ENCODE measurements at places on chromosomes 16 and 17.

DNA sequence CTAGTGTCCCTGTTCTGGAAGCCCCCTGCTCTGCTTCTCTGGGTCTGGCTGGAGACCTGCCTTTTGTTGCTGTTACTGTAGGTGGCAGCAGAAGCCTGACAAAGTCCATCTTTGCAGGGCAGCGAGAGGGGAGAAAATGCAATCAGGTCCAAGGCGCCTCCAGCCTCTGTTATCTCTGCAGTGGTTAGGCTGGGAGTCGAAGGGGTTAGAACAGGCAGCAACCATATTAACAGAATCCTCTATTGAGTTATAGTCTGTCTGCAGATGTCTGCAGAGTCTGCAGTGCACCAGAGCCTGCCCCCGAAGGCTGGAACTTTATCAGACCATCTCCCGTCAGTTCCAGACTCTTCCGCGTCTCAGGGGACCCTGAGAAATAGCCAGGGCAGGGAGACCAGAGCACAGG, 404.9 kb upstream of the EEF2KMT start:
- no peak overlapping the region for H3K27ac ChIP-seq
- H3K36me3 ChIP-seq, result no peaks in the 10 kb centered on the region
- H3K27me3 ChIP-seq, result no peaks in the 10 kb centered on the region
- H3K4me1 ChIP-seq, result no peaks in the 10 kb centered on the region
- H3K4me3 ChIP-seq, result no peak overlapping the region

- no peaks in the 10 kb centered on the region for H3K36me3 ChIP-seq
- H3K4me3 ChIP-seq, result peak overlapping the region; percentile 88
- H3K27me3 ChIP-seq, result no peaks in the 10 kb centered on the region
- peaks cover 20% of the 10 kb centered on the region for H3K4me1 ChIP-seq
- H3K27ac ChIP-seq, result peak overlapping the region; percentile 67
Measured at GRCh38 chr17:21253646-21254441, 634 bp upstream of the NATD1 start.

DNA sequence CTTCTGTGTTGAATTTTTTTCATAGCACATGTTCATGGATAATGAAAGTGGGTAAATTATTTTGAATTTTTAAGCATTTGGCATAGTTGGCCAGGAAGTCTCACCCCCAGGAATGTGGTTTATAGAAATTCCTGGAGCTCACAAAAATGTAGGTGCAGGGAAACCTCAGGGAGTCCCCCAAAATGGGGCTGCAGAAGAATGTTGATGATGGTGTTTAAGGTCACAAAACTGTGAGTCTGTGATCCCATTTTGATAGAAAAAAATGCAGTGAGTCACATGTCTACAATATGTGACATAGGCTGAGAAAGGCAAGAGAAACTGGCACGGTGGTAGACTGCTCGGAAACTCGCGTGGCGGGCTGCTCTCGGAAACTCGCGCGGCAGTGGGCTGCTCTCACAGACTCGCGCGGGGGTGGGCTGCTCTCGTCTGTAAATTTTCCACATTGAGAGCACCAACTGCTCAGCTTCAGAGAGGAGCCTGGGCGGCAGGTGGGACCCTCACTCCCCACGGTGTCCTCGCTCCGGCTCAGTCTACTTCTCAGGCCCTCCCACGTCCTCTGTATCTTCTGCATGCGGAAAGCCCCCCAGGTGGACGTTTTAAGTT, 18.7 kb upstream of the MC1R start:
- no peaks in the 10 kb centered on the region for H3K4me1 ChIP-seq
- H3K27ac ChIP-seq, result no peak overlapping the region
- no peaks in the 10 kb centered on the region for H3K27me3 ChIP-seq
- no peak overlapping the region for H3K4me3 ChIP-seq
- peaks cover 42% of the 10 kb centered on the region for H3K36me3 ChIP-seq
- no peak for DNase-seq

DNA sequence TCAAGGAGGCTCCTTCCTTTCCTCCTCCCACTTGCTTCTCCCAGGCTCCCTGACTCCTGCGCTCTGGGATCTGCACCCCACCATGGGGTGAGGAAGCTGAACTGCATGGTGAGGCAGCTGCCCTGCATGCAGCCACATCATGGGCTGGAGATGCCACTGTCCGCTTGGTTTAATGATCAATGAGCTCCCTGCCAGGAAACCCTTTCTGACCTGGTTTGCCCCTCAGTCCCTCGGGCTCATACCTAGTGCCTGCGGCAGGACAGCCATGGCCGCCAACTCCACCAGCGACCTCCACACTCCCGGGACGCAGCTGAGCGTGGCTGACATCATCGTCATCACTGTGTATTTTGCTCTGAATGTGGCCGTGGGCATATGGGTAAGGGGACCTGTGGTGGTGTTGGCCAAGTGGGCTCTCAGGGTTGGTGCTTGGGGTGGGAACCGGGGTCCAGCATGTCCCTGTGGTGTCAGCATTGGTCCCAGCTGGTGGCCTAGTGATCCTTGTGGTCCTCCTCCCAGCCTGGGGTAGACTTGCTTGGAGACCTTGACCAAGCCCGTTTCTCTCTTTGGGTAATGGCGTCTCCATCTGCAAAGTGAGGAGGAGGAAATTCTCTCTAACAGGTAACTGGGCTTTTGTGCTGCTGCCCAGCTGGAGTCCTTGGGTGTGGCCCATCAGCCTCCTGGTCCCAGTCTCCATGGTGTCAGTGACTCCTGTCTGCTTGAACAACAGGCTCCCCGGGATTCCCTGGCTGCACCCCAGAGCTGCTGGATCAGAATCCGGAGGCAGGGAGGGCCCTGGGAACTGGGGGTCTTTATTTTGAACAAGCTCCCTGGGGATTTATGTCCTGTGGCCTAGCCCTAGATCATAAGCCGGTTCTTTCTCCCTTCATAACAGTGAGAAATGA, at the start of gene SLC5A10:
TSS of gene SLC5A10 (plus strand) at position 225 of the 902 bp plus-strand sequence. CDS start at position 266, 41 bp downstream.
- no peaks in the 10 kb centered on the region for H3K27me3 ChIP-seq
- H3K4me1 ChIP-seq, result peaks cover 29% of the 10 kb centered on the region
- no peak within 1 kb of the TSS for H3K4me3 ChIP-seq
- no peaks in the 10 kb centered on the region for H3K36me3 ChIP-seq
- no peak within 1 kb of the TSS for H3K27ac ChIP-seq

GRCh38 chr16:50742576-50743200, 802 bp downstream of the CYLD start:
- peak; percentile 82 for DNase-seq
- H3K27me3 ChIP-seq, result no peaks in the 10 kb centered on the region
- H3K27ac ChIP-seq, result peak overlapping the region; percentile 96
- H3K36me3 ChIP-seq, result no peaks in the 10 kb centered on the region
- H3K4me1 ChIP-seq, result peaks cover 37% of the 10 kb centered on the region

- H3K27me3 ChIP-seq, result no peaks in the 10 kb centered on the region
- H3K36me3 ChIP-seq, result peaks cover 63% of the 10 kb centered on the region
- H3K27ac ChIP-seq, result no peak overlapping the region
- no peak overlapping the region for H3K4me3 ChIP-seq
- no peaks in the 10 kb centered on the region for H3K4me1 ChIP-seq
- no peak for DNase-seq
Measured at GRCh38 chr17:45090711-45091110, 29.6 kb downstream of the NMT1 start.

- H3K27ac ChIP-seq, result peak overlapping the region; percentile 95
- H3K36me3 ChIP-seq, result no peaks in the 10 kb centered on the region
- peaks cover 27% of the 10 kb centered on the region for H3K4me1 ChIP-seq
- DNase-seq, result no peak
- H3K4me3 ChIP-seq, result no peak overlapping the region
Measured at GRCh38 chr16:85563515-85564276, 49.4 kb upstream of the GSE1 start.

GRCh38 chr17:31541559-31541958, 150.1 kb downstream of the RAB11FIP4 start:
- H3K4me1 ChIP-seq, result no peaks in the 10 kb centered on the region
- H3K4me3 ChIP-seq, result no peak overlapping the region
- no peak overlapping the region for H3K27ac ChIP-seq
- no peaks in the 10 kb centered on the region for H3K27me3 ChIP-seq
- DNase-seq, result no peak

- no peak overlapping the region for H3K27ac ChIP-seq
- H3K36me3 ChIP-seq, result no peaks in the 10 kb centered on the region
- H3K4me1 ChIP-seq, result no peaks in the 10 kb centered on the region
- H3K27me3 ChIP-seq, result peaks cover 6% of the 10 kb centered on the region
Measured at GRCh38 chr16:22787466-22788192, 26.3 kb upstream of the HS3ST2 start.

DNA sequence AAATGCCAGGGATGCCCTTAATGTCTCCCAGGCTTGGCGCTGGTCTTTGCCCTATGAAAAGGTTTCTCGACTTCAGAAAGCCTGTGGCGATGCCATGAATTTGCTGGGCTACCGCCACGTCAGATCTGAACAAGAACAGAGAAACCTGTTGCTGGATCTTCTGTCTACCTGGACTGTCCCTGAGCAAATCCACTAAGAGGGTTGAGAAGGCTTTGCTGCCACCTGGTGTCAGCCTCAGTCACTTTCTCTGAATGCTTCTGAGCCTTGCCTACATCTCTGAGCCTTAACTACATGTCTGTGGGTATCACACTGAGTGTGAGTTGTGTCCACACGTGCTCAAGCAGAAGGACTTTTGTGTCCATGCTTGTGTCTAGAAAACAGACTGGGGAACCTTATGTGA, 11.4 kb downstream of the CHST4 start:
- H3K27ac ChIP-seq, result no peak overlapping the region
- H3K4me1 ChIP-seq, result no peaks in the 10 kb centered on the region
- H3K27me3 ChIP-seq, result no peaks in the 10 kb centered on the region
- no peak for DNase-seq
- no peaks in the 10 kb centered on the region for H3K36me3 ChIP-seq

- DNase-seq, result no peak
- H3K27me3 ChIP-seq, result no peaks in the 10 kb centered on the region
- H3K4me1 ChIP-seq, result no peaks in the 10 kb centered on the region
- no peak overlapping the region for H3K27ac ChIP-seq
- H3K36me3 ChIP-seq, result no peaks in the 10 kb centered on the region
Measured at GRCh38 chr16:4790871-4791270, 2.7 kb upstream of the SEPTIN12 start.

DNA sequence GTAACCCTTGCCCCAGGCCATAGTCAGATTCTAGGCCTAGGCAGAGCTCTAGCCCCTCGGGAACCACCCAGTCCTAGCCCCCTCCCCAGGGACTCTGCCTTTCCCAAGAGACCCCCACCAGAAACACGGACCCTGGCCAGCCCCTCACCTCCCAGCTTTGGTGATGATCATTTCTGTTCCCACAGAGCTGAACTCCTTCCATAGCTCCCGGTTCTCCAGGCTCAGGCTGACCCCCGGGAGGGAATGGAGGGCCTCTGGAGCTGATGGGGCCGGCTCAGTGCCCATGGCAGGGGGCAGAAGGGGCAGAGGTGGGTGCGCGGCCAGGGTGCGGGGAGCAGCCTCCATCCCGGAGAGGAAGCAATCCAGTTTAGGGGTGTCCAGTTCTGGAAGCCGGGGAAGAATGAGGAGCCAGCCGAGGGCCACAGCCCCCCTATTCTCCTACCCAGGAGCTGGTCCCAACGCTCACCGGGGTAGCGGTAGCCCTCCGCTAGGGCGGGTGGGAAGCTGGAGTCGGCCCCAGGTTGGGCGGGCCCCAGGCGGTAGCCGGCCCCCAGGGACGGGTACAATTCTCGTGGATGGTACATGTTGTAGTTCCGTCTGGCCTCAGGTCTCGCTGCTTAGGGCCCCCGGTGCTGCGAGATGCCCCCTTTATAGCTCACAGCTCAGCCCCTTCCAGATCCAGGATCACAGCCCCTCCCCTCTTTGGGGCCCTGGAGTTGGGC, 953 bp downstream of the TBX6 start:
- peaks cover 12% of the 10 kb centered on the region for H3K36me3 ChIP-seq
- no peak overlapping the region for H3K27ac ChIP-seq
- DNase-seq, result no peak
- H3K4me1 ChIP-seq, result peaks cover 59% of the 10 kb centered on the region
- H3K27me3 ChIP-seq, result no peaks in the 10 kb centered on the region

- H3K4me1 ChIP-seq, result peaks cover 7% of the 10 kb centered on the region
- no peak overlapping the region for H3K27ac ChIP-seq
- H3K4me3 ChIP-seq, result no peak overlapping the region
- no peaks in the 10 kb centered on the region for H3K36me3 ChIP-seq
Measured at GRCh38 chr16:12679660-12680272, 123.9 kb downstream of the CPPED1 start.

DNA sequence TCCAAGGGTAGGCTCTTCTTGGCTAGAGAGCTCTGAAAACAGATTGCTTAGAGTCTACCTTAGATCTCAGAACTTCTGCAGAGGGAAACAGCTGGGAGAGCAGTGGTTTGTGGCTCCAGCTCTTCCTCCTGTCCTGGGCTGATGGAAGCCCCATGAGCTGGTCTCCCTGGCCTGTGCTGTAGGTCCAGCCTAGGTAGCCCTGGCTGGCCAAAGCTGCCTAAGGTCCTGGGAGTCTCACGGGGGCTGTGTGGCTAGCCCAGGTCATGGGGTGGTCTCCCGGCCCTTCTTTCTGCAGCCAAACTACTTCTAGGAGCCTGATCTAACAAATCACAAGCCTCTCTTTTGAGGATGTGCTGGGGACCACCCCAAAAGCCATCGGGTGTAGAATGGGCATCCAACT, 75.7 kb downstream of the MPRIP start:
- no peaks in the 10 kb centered on the region for H3K27me3 ChIP-seq
- H3K36me3 ChIP-seq, result no peaks in the 10 kb centered on the region
- peaks cover 75% of the 10 kb centered on the region for H3K4me1 ChIP-seq
- no peak overlapping the region for H3K4me3 ChIP-seq

GRCh38 chr17:21513012-21513570, 136.9 kb downstream of the KCNJ12 start:
- H3K27ac ChIP-seq, result no peak overlapping the region
- H3K4me1 ChIP-seq, result peaks cover 5% of the 10 kb centered on the region
- no peaks in the 10 kb centered on the region for H3K36me3 ChIP-seq
- no peak overlapping the region for H3K4me3 ChIP-seq

DNA sequence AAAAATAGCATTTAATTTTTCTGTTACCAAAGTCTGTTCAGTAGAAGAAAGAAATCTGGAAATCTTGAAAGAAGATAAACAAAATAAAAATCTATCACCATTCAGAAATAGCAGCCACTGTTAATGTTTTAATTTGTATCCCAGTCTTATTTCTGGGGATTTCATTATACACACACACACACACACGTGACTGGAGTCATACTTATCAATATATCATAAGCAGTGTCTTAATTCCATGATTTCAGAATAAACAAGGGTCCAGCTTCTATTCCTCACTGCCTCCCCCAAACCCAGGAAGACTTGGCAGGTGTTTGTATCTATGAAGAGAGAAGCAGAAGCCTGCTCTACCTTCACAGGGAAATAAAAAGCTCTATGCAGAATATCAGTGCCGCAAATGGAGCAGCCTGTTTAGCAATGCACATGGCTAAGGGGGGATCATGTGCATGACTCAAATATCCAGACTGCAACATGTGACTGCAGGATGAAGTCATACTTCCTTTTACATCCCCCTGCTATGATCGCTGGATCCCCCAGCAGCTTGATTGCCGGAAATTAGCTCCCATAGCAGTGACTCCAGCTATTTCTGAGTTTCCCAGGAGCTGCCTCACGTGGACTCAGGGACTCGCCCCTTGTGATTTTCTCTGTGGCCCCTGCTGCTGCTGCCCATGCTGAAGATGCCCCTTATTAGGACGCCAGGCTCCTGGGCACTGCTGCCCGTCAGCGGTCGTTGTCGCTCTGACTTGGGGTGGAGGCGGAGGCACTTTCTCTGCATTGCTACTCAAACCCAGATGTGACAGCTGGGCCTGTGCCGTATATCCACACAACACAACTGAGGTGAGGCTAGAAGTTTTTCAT, 341.0 kb downstream of the CPPED1 start:
- no peaks in the 10 kb centered on the region for H3K36me3 ChIP-seq
- no peak overlapping the region for H3K27ac ChIP-seq
- H3K4me1 ChIP-seq, result peaks cover 3% of the 10 kb centered on the region
- H3K27me3 ChIP-seq, result no peaks in the 10 kb centered on the region
- DNase-seq, result no peak
